ENCODE measurements at places on chromosomes 11 and 22. TPM values are rescaled to one million over a fixed set of nuclear protein-coding genes. Genes with fewer than 3 reads are reported as not detected.

DNA sequence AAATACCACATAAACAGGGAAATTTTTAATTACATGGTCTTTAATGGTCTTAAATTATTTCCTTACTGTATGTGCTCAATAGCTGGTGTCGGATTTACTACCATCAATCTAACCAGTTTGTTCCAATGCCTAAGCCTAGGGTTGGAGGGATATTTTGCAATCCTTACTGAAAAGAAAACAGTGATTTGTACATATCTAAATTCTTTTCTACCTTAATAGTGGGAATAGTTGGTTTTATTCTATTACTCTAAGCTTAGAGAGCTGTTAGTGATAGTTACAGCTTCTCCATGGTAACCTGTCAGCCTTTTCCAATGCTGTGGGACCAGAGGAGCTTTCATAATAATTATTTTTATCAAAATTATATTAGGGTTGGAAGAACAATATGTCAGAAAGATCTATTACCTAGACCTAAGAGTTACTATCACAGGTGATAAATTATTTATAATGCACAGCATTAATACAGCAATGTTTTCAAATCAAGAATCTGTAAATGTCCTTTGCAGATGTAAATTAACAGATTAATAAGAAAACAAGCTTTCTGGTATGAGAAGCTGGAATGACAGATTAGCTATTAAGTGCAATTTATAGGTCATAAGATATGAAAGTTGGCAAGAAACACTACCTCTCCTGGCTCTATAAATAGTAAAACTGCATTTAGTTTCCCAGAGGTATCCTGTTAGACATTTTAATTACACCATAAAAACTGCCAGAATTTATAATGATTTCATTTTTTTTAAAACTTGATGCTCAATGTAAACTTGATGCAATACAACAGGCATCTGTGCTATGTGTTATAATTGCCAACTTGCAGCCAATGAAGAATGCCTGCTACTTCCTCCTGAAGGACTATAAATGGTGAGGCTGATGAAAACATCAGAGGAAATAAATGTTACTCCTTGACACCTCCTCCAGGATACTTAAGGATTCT, 262.0 kb upstream of the PITPNB start:
- ATAC-seq, result no peak

- no peak for ATAC-seq
These were observed 359.3 kb downstream of the TBC1D22A start for GRCh38 chr22:47121791-47122190.

GRCh38 chr11:12854829-12855228, 154.3 kb upstream of the RASSF10 start:
- no peak for ATAC-seq

DNA sequence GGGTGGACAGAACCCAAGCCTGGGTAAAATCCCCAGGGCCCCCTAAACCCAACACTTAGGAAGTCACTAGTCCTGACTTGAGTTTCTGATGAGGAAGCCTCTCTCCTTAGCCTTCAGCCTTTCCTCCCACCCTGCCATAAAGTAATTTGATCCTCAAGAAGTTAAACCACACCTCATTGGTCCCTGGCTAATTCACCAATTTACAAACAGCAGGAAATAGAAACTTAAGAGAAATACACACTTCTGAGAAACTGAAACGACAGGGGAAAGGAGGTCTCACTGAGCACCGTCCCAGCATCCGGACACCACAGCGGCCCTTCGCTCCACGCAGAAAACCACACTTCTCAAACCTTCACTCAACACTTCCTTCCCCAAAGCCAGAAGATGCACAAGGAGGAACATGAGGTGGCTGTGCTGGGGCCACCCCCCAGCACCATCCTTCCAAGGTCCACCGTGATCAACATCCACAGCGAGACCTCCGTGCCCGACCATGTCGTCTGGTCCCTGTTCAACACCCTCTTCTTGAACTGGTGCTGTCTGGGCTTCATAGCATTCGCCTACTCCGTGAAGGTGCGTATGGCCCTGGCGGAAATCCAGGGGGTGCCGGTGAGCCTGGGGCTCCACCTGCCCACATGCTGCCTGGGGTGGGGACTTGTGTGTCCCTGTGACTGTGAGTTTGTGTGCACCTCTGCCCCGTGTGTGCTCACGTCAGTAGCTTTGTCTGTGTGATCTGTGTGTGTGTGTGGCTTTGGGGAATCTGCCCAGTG, at the start of gene IFITM1:
IFITM1 (plus strand) TSS at position 254 of the 767 bp plus-strand sequence; CDS start at position 385, 131 bp downstream.
- ATAC-seq, result no peak

- no peak for ATAC-seq
These were observed 99.3 kb downstream of the WNT7B start for GRCh38 chr22:45877651-45878050.

DNA sequence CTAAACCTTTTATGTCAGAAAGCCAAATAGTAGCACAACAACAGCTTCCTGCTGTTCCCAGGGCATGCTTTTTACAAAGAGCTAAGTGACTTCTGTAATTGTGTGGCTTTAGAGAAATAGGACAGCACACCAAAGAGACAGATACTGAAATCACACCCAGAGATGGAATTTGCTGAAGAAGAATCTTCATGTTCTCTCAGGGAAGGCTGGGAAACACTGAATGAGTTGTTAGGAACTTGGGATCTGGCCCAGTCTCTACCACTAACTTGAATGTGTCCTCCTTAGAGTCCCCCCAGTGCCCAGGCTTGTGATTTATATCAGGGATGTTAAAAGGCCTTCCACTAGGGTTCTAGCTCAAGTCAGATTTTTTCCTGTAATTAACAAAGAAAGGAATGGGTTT, 175.2 kb downstream of the DBX1 start:
- ATAC-seq, result no peak

GRCh38 chr11:120651396-120651795, 139.8 kb downstream of the GRIK4 start:
- ATAC-seq, result no peak

DNA sequence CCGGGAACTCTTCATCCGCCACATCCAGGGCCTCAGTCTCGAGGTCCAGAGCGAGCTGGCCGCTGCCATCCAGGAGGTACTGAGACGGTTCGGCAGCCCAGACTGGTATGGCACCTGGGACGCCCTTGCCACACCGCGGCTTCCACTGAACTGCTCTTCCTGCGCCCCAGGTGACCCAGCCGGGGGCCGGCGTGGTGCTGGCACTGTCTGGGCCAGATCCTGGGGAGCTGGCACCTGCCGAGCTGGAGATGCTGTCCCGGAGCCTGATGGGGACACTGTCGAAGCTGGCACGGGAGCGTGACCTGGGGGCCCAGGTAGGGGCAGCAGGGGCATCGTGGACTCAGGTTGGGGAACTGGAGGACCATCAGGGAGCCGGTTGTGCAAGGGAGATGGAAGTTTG, 1.4 kb downstream of the CCDC88B start:
- no peak for ATAC-seq

- no peak for ATAC-seq
These were observed 142.8 kb upstream of the B3GAT1 start for GRCh38 chr11:134554861-134555260.

The DNAJB7 gene
- total RNA-seq, result 1.0 TPM

The NLRP6 gene
- total RNA-seq, result not detected

The DRD2 gene
- 5.3 TPM for total RNA-seq

The LRRN4CL gene
- 8.7 TPM for total RNA-seq

The KDM4D gene
- total RNA-seq, result 1.7 TPM

The PPME1 gene
- 47.9 TPM for total RNA-seq

The CD44 gene
- total RNA-seq, result 84.4 TPM

The MS4A1 gene
- 0.85 TPM for total RNA-seq

Measured in motor neuron (in vitro differentiated cells).